HuH-7 (cell line): ENCODE measurements at places on chromosomes 13 and 19.

- peak; percentile 71 for DNase-seq
Observed at GRCh38 chr19:632579-633067, 714 bp downstream of the POLRMT start.

DNA sequence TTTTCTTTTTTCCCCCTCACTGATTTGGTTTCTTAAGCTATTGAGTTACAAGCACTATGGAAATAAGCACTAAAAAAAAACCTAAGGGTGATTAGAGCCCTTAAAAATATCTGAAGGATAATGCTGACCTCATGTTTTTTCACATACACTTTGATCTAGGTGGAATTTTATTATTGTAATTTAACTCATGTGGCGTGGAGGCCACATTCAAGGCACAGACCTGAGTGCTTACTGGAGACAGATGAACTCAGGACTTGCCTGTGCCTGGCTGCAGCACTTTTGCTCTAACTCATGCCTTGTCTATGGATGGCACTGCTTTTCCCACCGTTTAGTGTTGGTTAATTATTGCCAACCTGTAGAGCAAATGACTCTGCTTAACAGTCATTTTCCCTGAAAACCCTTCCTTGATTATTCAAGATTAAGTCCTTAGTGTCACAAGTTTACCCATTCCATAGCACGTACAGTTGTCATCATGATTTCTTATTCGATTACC, 541.4 kb downstream of the GPC6 start:
- no peak for DNase-seq

DNA sequence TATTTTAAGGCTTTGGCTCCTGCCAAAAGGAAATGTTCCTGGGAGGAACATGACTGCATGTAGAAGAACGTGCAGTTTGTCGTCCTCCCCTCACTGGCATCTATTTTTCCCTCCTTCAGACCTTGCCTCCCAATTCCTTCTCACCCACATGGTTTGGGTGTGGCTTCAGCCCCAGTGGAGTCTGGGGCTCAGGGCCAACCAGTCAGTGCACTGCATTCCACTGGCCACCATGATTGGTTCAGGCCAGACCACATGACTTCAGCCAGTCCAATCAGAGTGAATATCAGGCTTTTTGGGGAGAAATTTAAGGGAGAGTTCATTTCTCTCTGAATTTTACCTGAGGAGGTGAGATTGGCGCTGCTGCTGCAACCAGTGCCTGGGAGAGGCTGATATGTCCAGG, 171.6 kb downstream of the ZIC5 start:
- DNase-seq = no peak

- no peak for DNase-seq
Observed at GRCh38 chr19:33376423-33376822, 2.9 kb downstream of the CEBPG start.

GRCh38 chr19:17069193-17069592, 6.1 kb downstream of the HAUS8 start:
- no peak for DNase-seq

GRCh38 chr13:78198419-78198818, 279.8 kb upstream of the EDNRB start:
- no peak for DNase-seq

DNA sequence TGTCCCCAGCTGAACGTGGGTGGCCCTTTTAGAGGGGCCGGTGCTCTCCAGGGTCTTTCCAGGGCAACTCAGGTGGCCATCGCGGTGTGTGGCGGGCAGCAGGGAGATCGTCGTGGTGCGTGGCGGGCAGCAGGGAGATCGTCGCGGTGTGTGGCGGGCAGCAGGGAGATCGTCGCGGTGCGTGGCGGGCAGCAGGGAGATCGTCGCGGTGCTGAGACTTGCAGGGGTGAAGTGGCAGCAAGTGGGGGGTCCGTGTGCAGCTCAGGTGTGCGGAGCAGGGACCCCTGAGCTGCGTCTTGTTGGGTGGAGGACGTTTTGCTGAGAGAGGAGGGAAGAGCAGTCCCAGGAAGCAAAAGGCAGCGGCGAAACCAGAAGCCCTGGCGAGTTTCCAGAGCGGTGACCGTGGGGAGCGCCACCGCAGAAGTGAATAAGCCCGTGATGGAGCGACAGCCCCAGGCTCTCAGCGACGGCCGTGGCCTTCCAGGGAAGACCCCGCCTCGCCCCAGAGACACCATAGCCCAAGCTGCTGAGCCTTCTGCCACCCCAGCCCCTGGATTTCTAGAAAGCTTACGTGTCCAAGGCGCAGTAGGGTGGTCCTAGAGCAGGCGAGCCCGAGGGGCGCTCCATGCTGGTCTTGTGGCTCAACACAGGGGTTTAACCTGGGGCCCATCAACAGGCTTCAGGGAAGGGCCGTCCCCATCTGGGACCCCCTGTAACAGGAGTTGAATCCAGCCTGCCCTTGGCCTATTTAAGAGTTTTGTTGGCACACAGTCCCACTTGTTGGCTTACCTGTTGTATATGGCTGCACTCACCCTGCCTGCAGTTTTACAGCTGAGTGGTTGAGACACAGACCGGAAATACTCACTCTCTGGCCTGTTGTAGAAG, 5.4 kb downstream of the NCLN start:
- DNase-seq = no peak

GRCh38 chr13:61148211-61148610, 267.4 kb downstream of the PCDH20 start:
- no peak for DNase-seq

DNA sequence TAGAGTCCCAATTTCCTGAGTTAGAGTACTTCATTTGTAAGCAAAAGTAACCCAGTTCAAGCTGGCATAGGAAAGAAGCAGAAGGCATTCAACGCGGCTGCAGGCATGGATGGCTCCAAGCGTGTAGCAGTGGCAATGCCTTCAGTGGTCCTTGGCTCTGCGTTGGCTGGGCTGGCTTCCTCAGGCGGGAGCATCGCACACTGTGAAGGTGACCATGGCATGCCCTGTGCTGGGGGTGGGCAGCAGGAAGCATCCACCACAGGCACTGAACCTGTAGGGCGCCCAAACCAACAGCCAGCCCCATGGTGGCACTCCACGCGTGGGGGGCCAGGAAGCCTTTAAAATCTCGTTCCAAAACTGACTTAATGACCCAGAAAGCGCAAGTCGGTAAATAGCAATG, 53.6 kb upstream of the SPACA7 start:
- DNase-seq = no peak

GRCh38 chr19:41813911-41814310, 17.5 kb downstream of the CEACAM3 start:
- DNase-seq = no peak

GRCh38 chr19:33273881-33274662, 28.3 kb downstream of the CEBPA start:
- DNase-seq = peak; percentile 90

- DNase-seq = peak; percentile 8
Observed at GRCh38 chr13:109869312-109870237, 83.2 kb upstream of the IRS2 start.

GRCh38 chr19:30330266-30330665, 41.9 kb upstream of the ZNF536 start:
- no peak for DNase-seq

- no peak for DNase-seq
Observed at GRCh38 chr19:38209671-38210457, 14.2 kb downstream of the DPF1 start.

DNA sequence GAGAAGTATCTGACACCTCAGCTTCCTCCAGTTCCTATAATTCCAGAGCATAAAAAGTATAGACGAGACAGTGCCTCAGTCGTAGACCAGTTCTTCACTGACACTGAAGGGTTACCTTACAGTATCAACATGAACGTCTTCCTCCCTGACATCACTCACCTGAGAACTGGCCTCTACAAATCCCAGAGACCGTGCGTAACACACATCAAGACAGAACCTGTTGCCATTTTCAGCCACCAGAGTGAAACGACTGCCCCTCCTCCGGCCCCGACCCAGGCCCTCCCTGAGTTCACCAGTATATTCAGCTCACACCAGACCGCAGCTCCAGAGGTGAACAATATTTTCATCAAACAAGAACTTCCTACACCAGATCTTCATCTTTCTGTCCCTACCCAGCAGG, 3.1 kb downstream of the KLF5 start:
- DNase-seq = no peak

- peak; percentile 76 for DNase-seq
Observed at GRCh38 chr19:38693380-38694223, 46.2 kb downstream of the ACTN4 start.

GRCh38 chr13:38900188-38900587, 90.4 kb downstream of the STOML3 start:
- no peak for DNase-seq

GRCh38 chr13:92842145-92842544, 384.5 kb upstream of the GPC6 start:
- DNase-seq = no peak

DNA sequence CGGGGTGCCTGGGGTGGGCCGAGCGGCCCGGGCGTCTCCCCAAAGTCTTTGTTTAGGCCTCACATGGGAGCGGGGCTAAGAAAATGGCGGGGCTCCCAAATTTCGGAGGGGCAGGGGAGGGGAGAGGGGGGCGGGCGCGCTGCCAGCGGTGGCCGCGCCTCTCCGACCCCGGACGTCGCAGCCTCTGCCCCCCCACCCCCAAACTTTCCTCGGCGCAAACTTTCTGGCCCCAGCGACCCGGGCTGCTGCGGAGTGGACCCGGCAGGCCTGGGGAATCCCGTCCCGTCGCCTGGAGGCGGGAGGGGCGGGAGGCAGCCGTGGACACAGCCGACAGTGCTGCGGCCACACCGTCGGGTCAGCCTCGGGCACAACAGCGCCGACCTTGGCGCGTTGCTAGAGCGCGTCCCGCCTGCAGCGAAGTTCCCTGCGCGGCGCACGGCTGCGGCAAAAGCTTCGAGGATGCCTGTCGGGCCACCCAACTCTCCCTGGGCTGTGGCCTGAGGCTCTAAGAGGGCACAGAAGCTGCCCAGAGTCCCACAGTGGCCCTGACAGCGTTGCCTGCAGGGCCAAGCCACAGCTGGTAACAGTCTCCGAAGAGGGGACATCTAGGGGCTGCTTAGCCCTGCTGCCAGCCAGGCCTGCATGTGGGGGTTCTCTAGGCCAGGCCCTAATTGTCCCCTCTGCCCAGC, 1.3 kb downstream of the NFIX start:
- peak; percentile 73 for DNase-seq

GRCh38 chr19:56594783-56595547, at the start of gene ZNF71:
Gene ZNF71 (plus strand): TSS chr19:56595302. CDS start chr19:56601559, 6,257 bp downstream.
- DNase-seq = peak; percentile 96

DNA sequence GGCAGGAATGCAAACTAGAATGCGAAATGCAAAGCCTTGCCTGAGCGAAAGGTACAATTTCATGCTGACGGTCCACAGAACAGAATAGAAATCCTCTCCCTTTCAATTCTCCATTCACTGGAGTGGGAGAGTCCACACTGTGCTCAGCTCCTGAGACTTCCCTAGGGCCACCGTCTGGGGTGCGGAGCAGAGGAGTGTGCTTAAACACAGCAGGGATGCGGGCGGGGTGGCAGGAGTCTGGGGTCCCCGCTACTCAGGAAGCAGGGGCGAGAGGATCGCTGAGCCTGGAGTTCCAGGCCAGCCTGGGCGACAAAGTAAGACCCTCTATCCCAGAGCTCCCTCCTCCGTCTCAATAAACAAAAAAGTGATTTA, 552 bp upstream of the ZNF816 start:
- no peak for DNase-seq

DNA sequence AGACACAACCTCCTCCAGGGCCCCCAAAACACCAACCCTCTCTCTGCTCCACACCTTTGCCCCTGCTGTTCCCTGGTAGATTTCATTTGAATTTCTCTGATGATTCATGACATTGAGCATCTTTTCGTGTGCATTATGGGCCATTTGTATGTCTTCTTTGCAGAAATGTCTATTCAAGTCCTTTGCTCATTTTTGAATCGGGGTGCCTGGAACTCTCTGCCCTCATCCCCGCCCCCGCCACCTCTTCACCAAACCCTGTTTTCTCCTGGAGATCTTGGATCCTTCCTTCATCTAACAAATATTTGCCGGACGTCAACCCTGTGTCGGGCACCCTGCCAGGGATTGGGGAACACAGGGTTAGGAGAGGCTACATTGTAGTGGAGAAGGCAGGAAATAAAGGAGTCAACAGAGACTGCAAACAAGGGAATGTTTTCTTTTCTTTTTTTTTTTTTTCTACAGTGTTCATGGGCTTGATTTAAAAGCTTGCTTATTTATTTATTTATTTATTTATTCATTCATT, 25.5 kb upstream of the SLC1A5 start:
- DNase-seq = no peak

- DNase-seq = no peak
Observed at GRCh38 chr13:37413161-37413560, 185.4 kb downstream of the POSTN start.

DNA sequence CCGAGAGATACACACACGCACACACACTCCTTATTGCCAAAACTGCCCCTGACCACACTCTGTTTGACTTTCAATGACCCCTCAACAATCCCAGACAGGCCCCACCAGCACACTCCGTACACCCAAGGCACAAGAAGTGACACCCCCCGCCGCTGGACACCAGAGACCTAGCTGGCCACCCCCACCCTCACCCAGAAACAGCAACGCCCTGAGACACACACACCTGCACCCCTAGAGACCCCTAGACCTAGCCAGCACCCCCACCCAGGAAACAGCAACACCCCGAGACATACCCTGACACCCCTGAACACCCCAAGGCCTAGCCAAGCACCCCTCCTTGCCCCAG, 1.1 kb upstream of the PTGER1 start:
- no peak for DNase-seq

GRCh38 chr19:33461256-33462111, 60.1 kb downstream of the PEPD start:
- DNase-seq = no peak

DNA sequence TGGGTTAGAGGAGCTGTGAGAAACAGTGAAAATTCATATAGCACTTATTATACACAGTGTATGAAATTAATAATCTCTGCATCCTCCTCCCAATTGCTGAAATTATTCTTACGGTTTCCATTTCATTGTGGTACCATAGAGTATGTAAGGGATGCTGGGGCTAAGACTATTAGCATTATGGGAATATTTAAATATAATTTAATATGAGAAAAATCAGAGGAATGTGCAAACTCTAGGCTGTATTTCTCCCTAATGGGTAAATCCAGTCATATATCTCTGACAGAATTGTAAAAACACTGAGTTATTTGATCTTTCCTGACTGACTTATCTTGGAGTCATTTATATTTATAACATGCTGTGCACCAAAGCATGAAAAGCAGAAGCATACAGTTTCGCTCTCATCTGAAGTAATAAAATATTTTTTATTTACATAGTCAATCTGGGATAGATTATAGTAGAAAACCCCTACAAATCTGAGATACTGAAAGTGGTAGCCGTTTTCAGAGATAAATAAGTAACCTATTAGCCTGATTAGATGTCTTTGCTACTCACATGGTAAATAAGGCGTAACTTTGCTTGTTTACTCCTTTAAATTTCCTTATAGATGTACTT, 34.9 kb downstream of the LRCH1 start:
- DNase-seq = no peak
